HAP-1 (cell line): ENCODE measurements at places on chromosomes 2 and 18.

DNA sequence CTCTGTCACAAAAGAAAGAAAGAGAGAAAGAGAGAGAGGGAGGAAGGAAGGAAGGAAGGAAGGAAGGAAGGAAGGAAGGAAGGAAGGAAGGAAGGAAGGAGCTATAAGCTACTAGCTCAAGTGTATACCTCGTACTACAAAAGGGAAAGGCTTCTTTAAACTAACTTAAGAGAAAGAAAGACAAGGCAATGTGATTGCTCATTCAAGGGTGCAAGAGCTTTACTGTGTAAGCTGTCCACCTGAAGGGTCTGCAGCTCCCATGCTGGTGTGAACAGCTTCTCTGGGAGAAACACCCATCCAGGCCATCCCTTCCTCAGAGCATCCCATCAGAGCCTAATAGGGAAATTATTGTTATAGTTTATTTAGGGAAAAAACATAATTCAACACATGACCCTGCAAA, 286.1 kb upstream of the ID2 start:
- DNase-seq = no peak

GRCh38 chr18:43563780-43564179, 286.5 kb upstream of the SYT4 start:
- peak; percentile 57 for DNase-seq

- no peak for DNase-seq
Observed at GRCh38 chr2:27798948-27799645, 27.6 kb downstream of the MRPL33 start.

GRCh38 chr2:176514805-176515500, 245.7 kb downstream of the MTX2 start:
- no peak for DNase-seq

DNA sequence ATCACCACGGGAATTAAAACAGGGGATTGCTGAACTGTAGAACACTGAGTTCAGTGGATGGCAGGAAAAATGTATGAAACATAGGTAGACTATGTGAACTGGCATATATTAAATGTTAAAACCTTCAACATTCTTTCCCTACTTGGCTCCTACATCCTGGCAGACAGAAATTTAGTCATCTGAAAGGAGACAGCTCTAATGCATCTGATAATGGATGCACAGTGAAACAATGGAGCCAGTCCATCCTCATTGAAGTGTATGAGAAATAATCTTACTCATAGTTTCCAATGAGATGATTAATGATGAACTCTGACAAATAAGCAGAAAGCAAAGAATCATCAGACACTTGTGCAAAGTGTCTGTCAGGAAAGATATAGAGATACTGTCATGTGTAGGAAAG, 1629.7 kb upstream of the TMEFF2 start:
- DNase-seq = no peak

GRCh38 chr2:186683341-186683740, 10.5 kb upstream of the FAM171B start:
- no peak for DNase-seq

- DNase-seq = no peak
Observed at GRCh38 chr2:213167271-213167930, 16.0 kb upstream of the IKZF2 start.

- DNase-seq = no peak
Observed at GRCh38 chr2:202765436-202765835, 106.1 kb downstream of the ICA1L start.

- DNase-seq = no peak
Observed at GRCh38 chr2:53438100-53438499, 329.5 kb upstream of the CHAC2 start.

DNA sequence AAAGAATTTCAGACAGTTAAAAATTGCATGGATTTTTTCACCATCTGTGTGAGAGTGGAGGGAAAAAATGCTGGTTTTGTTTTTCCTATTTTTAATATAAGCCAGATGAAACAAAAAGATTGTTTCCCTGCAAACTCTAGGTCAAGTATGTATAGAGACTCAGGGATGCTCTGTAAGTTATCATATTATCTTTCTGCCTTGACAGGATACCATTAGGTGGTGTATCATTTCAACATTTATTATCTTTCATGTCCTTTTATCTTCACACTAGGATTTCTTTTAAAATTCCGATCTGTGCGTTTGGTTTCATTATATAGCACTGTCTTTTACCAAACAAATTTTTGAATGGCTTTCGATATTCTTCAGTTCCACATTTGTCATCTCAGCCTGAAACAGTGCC, 225.3 kb downstream of the EN1 start:
- no peak for DNase-seq

GRCh38 chr2:190815226-190815625, 65.4 kb upstream of the GLS start:
- no peak for DNase-seq

DNA sequence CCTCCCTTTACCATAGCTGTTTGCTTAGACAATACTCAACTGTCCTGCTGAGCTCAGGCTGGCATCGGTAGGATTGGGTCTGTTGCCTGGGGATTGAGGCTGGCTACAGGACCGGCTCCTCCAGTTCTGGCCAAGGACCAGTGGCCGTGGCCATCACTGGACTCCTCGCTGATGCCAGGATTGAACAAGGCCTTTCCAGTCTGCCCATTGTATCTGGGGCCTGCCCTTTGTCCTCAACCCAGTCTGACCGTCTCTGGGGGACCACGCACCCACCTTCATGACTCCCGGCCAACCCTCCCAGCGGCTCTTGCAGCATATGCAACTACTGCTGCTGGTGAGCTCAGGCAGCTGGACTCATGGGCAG, 28.7 kb downstream of the SH2D6 start:
- no peak for DNase-seq

DNA sequence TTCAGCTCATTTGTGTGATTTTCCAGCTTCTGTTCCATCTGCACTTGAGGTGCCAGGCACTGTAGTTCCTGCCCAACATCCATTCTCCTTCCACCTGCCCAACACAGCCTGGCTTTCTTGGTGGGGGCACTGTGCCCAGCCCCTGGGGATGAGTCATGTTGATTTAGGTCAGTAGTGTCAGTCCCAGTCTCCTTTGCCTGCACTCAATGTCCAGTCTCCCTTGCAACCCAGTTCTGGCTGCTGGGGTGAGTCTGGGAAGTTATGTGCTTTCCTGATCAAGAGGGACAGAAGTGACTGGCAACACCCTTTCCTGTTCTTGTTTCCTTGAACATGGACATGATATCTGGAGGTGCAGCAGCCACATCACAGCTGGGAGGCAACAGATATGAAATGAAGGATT, 1.5 kb upstream of the ASB18 start:
- no peak for DNase-seq

DNA sequence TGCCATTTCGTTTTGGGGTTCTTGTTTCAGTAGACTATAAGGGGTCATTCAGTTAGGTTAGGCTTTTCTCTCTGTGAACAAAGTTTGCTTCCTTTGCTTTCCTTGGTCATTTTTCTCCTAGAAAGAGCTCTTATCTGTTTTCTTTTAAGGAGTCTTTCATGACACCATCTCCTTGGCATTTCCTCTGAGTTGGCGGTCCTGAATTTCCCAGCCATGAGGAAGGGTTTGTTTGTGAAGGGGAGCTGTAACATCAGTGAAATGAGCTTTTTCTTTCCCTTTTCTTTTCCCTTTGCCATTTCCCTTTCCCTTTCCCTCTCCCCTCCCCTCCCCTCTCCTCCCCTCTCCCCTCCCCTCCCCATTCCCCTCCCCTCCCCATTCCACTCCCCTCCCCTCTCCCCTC, 61.7 kb downstream of the MAP4K4 start:
- DNase-seq = no peak

DNA sequence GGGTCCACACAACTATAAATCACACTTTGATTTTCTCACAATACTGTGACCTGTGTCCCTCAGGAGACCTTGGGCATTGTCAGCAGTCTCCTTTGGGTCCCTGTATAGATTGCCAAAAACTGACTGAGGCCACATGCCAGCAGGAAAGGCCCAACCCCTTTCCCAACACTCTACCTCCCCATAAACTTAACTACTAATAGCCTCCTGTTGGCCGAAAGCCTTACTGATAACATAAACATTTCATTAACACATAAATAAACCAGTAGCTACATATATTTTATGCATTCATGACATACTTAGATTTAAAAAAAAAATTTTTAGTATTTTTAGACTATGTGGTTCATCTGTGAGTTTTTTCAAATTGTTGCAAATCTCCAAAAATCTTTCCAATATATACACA, 153.5 kb downstream of the ARL4C start:
- no peak for DNase-seq

DNA sequence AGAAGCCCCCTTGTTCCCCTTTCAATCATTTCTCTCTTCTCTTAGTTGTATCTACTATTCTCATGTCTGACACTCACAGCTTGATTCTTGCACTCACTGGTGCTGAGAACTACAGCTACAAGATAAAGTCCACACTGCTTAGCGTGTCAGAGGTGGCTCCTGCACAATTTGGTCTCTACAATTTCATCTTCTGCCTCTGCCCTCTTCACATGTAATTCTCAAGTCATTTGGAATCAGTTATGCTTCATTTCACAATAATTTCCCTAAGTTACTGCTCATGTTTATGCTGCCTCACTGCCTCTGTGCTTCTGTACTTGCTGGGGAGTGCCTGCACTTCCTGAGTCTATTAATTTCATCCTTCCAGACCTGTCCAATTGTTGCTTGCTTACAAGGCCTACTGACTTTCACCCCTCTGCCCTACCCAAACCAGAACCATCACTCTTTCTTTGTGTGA, 11.6 kb upstream of the NAB1 start:
- no peak for DNase-seq

- no peak for DNase-seq
Observed at GRCh38 chr18:8286303-8286702, 322.9 kb upstream of the RAB12 start.

- DNase-seq = no peak
Observed at GRCh38 chr18:74625157-74625556, 27.5 kb downstream of the ZNF407 start.

DNA sequence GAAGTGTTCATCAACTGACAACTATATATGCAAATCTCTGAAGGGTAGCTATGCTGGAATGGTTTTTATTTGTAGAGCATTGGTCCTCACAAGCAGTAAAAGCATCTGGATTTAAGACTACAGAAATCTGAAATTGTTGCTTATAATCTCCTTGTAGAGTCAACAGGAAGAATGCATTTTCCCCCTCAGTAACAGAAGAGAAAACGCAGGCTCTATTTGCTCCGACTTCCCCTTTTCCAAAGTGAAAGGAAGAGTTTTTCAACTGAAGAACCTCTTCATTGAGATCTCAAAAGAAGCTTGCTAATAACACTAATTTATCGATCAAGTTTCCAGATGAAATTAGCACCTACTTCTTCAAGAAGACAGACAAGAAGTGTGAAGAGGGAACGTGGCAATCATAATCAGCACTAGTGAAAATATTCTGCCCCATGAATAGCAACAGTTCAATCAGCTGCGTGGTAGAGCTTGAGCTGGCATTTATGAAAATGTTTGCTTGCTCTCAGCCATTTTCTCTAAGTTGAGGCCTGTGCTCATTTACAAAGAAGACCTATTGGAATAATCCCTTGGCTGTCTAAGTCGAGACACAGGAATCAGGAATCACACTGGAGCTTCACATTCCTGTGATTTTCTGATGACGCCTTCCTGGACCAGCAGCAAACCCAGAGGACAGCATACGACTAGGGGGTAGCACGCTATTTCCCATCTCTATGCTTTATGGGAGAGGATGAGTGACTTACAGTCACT, 43.7 kb downstream of the TGIF1 start:
- no peak for DNase-seq

DNA sequence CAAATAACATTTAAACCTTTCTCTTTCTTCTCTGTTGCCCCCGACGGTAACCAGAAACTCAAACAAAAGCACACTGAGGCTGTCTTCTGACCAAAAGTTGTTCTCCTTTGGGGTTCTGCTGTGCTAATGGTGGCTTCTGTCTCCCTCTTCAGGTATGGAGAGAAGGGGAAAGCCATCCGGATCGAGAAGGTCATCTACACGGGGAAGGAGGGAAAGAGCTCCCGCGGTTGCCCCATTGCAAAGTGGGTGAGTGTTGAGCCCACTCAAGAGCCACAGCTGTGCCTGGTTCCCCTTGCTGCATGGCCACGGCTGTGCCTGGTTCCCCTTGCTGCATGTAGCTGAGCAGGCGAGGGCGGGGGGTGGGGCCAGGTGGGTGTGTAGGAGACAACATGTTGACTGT, 67.4 kb downstream of the BOLA3 start:
- no peak for DNase-seq

DNA sequence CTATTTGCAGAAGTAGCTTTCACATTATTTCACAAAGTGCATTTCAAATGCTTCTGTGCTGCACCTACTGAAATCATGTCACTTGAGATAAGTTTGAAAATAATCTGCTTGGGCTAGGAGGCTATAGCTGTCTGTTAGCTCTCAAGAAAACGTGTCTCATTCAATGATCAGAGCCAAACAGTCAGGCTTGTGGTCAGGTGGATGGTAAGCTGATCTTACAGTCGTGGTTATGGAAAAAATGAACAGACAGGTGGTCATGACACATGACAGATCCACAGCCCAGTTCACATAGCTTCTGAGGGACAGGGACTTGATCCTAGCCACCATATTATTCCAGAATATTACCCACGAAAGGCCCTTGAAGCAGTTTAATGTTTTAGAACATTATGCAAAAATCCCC, 26.5 kb upstream of the RFX8 start:
- no peak for DNase-seq

- DNase-seq = no peak
Observed at GRCh38 chr2:223956300-223956699, 963 bp upstream of the MRPL44 start.

DNA sequence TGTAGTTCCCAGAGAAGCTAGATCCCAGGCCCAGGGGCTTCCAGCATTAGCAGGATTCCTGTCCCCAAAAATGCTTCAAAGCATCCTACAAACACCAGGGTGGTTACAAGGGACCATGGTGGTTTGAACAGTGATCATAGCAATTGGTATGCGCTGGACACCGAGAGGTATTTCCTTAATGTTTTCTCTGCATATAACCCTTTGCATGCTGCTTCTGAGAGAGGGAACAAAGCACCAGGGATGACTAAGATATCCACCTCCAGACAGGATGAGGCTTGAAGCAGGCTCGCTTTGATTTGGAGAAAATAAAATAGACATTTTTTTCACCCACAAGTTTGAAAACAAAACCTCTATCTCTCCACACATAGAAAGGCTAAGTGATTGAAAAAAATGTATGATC, 50.5 kb upstream of the TSPYL6 start:
- no peak for DNase-seq

DNA sequence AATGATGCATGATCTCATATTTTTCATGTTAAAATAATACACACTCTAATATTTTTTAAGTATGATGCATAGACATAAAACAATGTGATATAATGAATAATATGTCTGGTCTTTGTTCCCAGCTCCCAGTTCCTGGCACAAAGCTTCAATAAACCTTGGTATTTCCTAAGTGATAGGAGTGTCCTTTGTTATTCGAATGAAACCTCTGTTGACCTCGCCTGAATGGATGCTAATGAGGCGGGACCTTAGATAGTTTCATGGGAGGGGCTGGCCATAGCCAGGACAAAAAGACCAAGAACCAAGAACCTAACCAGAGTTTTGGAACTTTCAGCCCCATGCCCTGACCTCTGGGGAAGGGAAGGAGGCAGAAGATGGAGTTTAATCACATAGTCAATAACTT, 257.7 kb upstream of the COPS8 start:
- peak; percentile 36 for DNase-seq

DNA sequence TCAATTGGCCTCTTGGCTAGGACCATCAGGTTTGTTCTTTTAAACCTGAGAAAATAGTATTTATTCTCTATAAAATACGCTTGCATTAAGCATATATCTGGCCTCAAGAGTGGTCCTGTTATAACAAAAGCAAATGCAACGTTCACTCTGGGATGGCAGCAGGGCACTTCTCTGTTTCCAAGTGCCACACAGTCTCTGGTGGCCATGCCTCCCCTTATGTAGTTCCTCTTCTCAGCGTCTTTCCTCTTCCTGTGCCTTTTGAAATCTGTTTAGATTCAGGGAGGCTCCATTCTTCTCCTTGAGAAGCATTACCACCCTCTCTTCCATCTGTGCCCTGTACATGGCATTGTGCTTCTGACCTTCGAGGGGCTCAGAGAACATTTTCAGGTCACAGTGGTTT, 51.9 kb downstream of the TSHZ1 start:
- DNase-seq = no peak
